ENCODE measurements at places on chromosomes 4 and X.

DNA sequence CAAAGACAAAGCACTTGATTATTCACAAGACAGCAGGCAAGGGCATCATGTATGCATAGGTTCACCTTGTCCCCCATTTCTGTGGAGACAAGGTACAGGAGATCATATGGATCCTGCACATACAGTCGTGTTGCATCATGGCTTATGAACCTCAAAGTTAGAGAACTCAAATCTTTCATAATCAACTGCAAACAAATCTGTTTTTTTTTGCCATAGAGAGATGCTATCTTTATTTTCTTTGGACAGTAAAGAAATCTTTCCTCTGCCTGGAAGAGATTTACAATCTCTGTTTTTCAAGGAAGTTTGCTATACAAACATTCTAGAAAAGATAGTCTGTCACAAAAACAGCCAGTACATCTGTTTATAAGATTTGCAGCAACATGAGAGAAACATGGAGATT lies 578.8 kb downstream of the ANKRD50 start:
- DNase-seq: no peak

GRCh38 chr4:16860516-16860915 lies 37.9 kb downstream of the LDB2 start:
- peak; percentile 96 for DNase-seq

GRCh38 chrX:42017971-42018370 lies 94.6 kb upstream of the CASK start:
- DNase-seq: peak; percentile 0

GRCh38 chr4:73707918-73708577 lies 32.3 kb upstream of the CXCL8 start:
- peak; percentile 93 for DNase-seq

- DNase-seq: no peak
These were observed 223.6 kb downstream of the RBMX2 start for GRCh38 chrX:130625386-130625785.

DNA sequence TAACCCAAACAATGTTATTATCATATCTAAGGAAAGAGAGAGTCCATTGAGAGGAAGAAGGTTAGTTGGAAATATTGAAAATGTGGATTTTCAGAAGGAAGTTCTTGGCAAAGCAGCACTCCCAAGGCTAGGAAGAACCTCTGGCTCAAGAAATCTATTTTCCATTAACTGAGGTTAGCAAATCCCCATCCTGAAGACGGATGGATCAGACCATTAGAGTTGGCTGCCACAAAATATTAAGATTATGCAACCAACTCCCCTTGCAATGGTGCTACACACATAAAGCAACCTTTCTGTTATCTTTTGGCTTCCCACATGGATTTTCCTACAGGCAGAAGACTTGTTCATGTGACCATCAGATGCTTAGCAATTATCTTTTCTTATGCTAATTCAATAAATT lies 96.3 kb downstream of the COL4A6 start:
- no peak for DNase-seq

- no peak for DNase-seq
These were observed 52.4 kb upstream of the C4orf54 start for GRCh38 chr4:99710020-99710419.

- DNase-seq: peak; percentile 88
These were observed 47.9 kb downstream of the TET2 start for GRCh38 chr4:105194328-105195231.

DNA sequence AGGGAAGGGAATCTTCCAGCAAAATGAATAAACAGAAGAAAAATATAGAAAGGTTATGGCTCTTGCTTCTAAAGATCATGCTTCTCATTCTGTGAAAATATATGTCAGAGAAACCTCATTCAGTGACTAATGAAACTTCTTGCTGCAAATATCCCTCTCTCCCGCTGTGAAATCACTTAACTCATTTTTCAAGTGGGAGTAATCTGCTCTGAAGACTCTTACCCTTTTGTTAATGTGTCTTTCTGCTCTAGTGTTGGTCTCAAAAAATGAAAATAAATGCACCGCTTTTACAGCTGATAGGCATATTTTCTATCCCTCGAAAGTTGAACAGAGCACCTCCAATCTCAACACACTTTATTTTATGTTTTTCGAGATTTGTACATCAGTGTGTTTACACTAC lies 252.3 kb downstream of the NLGN4X start:
- no peak for DNase-seq

- DNase-seq: no peak
These were observed 35.9 kb upstream of the PPM1K start for GRCh38 chr4:88320224-88320779.

Data from fibroblast of skin of back (primary cell).